ENCODE measurements at places on chromosomes 3 and 15.

DNA sequence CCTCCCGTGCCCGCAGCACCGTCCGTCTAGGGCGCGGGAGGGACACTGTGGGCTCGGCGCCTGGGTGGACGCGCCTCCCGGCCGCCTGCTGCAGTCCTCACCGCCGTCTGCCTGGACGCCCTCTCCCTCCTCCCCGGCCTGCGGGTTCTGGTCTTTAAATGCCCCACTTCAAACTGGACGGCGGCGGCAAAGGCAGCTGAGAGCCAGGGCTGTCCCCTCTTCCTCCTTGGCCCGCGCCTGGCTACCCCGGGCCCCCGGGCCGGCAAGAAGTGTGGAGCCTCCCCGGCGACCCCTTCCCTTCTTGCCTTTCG is 426 bp downstream of the CBLB start:
- peak; percentile 10 for DNase-seq

- no peak for DNase-seq
Observed at GRCh38 chr3:160005004-160005403, 16.4 kb downstream of the IL12A start.

GRCh38 chr3:16063603-16064002 is 110.9 kb upstream of the GALNT15 start:
- no peak for DNase-seq

DNA sequence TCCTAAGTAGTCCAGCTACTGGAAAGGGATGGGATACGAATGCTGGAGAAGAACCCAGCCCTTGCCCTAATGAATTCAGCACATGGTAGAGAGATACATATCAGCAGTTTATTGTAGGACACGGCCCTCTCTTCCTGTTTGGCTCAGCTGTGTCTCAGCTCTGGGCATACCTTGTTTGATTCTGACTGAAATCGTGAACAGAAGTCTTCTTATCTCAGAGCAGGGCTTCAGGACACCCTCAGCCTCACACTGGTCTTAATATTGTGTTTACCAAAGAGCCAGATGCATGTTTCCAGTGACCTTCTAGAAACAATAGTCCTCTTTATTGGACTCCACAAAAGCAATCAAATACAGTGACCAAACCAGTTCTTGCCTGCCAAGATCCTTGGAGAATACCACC is 54.7 kb downstream of the FAM174B start:
- no peak for DNase-seq

GRCh38 chr3:131925571-131925970 is 109.2 kb downstream of the CPNE4 start:
- no peak for DNase-seq

DNA sequence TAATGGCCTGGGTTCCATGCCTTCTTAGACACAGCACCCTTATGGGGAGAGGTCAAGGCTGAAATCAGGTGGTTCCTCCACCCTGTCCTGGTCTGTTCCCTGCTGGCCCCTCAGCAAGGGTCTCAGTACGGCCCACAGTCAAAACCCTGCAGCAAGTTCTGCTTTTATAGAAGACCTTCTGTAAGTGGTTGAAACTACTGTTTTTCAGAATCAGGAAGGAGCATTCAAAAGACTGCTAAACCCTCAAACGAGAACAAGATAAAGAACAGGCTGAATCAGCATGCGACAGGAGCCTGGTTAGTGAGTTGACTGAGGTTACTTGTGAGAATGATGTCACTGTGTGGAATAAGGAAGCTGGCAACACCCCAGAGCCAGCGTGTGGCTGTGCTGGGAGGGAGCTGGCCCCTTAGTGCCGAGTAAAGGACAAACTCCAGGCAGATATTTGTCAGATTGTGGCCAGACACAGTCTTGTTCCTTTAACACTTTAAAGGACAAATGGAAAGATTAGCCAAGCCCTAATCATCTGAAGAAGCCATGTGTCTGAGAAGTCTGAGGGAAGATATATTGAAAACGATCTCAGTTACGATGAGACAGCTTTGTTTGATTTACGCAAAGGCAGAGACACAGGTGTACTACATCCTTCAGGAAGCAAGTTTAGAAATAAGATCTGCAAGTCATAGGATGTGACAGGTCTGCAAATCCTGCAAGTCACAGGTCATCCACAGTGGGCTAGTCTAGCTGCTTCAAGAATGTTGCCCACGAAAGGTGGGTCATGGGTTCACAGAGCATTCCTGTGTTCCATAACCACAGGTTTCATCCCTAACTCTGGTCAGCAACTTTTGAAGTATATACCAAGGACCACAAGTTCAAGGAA is 54.0 kb downstream of the B3GNT5 start:
- no peak for DNase-seq

DNA sequence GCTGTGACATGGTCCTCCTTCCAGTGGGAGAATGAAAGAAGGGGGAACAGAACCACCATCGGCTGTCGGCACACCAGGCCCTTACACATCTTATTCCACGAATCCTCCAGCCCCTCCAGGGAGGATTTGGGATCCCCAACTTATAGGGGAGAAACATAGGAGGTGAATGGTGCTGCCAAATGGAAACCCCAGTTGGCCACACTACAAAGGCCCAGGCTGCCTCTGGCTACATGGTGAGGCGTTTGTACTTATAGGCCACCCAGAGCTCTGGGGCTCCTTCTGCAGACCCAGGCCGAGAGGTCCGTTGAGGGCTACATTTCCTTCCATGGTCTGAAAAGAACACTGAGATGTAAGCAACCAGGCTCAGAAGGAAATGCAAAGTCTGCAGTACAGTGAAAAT is 12.0 kb downstream of the AMOTL2 start:
- no peak for DNase-seq

DNA sequence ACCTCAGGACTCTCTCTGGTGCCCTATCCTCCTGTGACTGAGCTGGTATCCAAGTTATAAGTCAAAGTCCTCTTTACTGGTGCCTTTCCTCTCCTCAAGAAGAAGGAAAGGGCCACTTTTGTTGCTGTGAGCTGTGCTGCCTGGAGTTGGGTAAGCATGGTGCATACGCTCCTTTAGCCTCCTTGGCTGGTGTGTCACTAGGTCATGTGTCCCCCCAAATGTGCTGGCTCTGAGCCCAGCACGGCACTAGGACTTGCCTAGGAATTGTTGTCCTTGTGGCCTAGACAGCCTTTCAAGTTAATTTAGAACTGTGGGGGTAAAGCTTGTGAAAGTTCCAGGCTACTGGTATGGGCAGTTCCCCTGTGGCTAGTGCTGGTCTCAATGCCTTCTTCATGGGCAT is 113.8 kb downstream of the UBE2E2 start:
- no peak for DNase-seq

DNA sequence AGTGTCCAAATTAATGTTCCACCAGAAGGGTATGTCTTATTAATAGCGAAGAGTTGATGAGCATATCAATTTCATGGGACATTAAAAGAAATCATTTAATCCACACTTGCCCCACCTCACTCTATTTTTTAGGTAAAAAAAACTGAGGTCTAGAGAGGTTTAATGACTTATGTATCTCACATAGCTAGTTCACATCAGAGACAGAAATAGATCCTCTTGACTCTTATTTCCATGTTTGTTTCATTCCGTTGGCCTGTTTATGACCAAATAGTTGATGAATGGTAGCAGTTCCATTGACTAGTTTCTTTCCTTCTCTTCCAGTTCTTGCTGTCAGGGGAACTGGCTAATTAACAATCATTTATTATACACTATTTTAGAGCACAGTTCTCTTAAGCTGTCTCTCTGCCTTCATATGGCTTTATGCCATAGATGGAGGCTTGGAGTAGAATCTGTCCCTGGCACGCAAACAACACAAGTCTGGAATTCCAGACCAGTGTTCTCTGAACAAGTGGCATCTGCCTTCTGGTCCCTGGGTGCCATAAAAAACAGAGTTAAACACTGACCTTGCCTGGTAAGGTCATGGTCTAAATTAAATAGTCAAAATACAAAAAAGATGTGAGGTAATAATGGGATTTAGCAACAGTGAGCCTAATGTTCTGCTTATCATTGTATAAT is 220.0 kb upstream of the CGNL1 start:
- no peak for DNase-seq

DNA sequence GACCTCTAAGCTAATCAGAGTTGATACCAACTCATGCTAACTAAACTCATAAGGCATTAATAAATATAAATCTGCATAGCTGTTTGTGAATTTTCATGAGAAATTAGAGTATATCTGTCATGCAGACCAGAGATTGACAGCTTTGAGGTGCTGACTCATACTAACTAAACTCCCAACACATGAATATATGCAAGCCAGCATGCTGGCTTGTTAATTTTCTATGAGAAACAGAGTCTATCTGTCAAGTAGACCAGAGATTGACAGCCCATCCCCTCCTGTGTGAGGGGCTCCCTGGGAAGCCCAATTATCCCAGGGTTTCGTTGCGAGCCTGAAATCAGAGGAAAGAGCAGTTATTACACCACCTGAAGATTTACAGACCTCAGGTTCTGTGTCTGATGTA is 69.3 kb downstream of the CD47 start:
- DNase-seq = no peak

DNA sequence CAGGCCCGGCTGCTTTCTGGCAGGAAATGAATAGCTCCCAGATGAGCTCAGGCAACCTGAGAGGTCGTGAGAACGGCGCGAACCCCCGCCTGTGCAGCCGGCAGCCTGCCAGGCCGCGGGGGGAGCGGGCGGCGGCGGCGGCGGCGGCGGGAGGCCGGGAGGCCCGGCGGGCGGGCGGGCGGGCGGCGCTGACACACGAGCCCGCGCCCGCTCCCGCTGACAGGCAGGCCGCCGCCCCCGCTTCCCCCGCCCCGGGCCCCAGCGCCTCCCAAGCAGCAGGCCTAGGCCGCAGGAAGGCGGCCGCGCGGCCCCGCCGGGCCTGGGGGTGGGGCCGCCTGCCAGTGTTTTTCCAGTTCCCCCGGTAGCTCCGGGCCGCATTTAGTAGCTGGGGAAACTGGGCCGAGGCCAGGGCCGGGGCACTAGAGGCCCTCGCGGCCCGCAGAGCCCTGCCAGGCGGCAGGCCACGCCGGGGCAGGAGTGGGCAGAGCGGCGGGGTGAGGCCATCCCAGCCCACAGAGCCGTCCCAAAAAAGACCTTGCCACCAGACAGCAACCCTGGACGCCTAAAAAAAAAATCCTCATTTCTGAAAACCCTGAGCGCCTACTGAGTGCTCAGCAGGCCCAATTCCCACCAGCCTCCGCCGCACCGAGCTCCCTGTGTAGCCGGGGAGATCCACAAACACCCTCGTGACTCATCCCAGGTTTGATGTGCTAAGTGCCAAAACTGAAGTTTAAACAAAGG is 5.6 kb downstream of the HES1 start:
- no peak for DNase-seq

DNA sequence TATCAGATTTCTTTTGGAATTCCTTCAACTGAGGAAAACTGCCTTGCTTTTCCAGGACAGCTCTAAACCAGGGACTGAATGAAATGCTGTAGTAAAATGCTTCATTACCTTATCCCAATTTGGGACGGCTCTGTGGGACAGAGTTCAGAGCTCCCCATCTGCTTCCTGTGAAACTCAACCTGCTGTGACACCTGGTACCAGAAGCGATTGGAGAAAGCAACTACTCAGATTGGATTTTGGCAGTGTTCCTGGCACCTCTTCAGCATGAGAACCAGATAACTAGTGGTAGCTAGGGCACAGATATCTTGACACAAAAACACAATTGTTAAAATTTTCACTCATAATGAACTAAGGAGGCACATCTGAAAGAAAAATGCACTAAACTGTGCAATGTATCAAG is 539.1 kb downstream of the SI start:
- DNase-seq = no peak

- no peak for DNase-seq
Observed at GRCh38 chr3:140276703-140277102, 341.7 kb downstream of the CLSTN2 start.

- DNase-seq = no peak
Observed at GRCh38 chr3:127712881-127713771, 40.4 kb downstream of the ABTB1 start.

GRCh38 chr15:31526916-31527690 is 200.5 kb downstream of the KLF13 start:
- DNase-seq = no peak

- DNase-seq = no peak
Observed at GRCh38 chr3:146078031-146078430, 83.0 kb downstream of the PLOD2 start.

DNA sequence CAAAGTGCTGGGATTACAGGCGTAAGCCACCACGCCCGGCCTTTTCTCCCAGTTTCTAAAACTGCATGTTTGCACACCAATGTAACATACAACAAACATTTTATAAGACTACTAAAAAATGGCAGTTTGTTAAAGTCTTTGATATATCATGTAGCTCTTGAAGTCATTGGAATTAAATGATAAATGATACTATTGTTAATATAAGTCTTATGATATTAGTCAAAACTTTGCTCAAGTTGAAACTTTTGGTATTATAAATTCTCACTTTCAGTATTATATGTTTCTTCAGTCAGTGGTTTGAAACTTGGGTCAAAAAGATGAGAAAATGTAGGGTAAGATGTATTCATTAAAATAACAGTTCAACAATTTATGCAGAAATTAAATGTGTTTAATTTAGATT is 117.6 kb upstream of the TBL1XR1 start:
- no peak for DNase-seq

DNA sequence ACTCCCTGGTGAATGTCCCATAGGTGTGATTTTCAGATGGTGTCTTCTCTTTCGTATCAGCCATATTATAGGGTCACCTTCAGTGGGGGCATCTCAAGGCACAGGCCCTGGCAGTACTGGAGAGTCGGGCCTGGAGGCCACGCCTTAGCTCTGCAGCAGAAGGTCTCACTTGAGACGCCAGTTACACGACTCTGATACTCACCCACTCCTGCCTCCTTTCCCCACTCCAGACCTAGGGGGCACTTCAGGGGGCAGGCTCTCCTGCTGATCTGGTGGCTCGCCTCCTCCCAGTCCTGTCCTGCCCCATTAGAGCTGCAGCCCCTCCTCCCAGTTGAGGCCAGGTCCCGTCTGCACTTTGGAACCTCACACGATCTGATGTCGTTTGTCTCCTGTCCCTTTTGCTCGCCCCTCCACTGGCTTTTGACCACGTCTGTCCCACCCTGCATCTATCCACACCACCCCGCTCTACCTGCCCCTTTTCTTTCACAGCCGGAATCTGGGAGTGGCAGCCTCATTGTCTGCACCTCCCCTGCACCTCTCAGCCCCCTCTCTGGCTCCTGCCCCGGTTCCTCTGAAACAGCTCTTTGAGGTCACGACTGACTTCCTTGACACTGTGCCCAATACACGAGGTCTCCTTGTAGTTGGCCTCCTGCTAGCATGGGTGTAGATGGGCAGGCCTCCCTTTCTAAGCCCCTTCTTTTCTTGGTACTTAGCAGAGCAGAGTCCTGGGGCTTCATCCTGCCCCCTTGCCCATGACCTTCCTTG is 181.9 kb downstream of the NSMCE3 start:
- no peak for DNase-seq

DNA sequence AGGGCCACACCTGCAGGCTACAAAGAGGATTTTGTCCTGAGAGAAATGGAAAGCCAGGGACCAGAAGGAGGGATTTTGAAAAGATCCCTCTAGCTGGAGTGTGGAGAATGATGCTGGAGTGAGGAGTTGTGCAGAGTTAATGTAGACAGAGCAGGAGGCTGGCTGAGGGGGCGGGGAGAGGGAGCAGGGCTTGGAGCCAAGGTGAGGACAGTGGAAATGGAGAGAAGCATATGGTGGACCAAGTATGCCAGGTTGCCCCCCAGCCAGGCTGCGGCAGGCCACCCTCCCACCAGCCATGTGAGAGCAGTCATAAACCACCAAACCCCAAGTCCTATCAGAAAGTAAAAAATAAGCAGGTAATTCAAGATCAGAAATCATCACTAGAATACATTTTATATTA is 14.7 kb downstream of the RARRES1 start:
- no peak for DNase-seq

Measured in stimulated activated CD4-positive, alpha-beta T cell treated with anti-CD3 and anti-CD28 coated beads, Interleukin-1b, Interleukin-23, amount 100 ng/mL, for 1 hour (primary cell).